ENCODE measurements at places on chromosomes 7 and 10.

DNA sequence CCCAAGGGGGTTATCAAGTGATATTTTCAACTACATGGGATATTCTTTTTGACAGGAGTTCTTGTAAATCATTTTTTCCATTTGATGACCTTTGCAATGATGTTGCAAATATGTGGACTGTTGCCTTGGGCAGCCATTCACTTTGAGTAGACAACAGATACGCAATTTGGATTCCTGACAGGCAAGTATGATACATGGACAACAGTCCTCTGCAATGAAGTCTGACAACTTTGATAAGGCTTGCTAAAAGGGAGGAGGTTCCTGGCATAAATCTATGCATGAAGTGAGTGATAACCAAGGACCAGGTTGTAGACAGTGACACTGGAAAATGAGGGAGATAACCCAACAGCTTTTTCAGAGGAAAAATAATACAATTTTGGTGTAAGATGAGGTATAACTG, 17.7 kb downstream of the LRRD1 start:
- peaks cover 32% of the 10 kb centered on the region for H3K27me3 ChIP-seq
- no peak overlapping the region for H3K27ac ChIP-seq
- DNase-seq: no peak
- peaks cover 4% of the 10 kb centered on the region for H3K4me1 ChIP-seq
- H3K36me3 ChIP-seq: no peaks in the 10 kb centered on the region

DNA sequence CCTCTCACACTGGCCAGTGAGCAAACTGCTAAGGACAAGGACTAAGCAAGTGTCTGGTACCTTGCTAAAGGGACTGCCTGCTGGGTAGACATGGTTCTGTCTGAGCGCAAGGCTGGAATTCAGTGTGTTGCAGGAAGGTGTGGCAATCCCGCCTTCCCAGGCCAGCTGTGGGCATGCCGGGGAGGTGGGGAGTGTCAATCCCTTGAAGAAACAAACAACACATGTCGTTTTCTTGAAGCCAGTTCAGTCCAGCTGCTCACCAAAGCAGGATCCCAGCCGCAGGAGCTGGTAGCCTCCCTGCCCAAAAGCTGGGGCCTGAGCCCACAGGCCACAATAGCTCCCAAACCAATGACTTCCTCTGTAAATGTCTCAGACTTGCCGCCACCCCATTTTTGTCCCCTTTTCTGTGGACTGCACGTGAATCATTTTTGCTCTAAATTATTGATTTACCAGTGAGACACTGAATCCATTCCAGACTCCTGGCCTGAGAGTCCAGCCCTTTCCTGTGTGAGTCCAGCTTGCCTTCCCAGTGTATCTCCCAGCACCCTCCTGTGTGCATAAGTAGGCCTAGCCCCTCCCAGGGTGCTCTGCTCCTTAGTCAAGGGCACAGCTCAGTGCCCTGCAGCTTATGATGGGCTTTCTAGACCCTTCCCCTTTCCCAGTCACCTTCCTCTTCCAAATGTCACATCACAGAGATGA, 166.8 kb downstream of the RGS10 start:
- H3K36me3 ChIP-seq: peaks cover 5% of the 10 kb centered on the region
- H3K4me1 ChIP-seq: peaks cover 6% of the 10 kb centered on the region
- H3K27me3 ChIP-seq: no peaks in the 10 kb centered on the region
- DNase-seq: no peak
- H3K27ac ChIP-seq: no peak overlapping the region

DNA sequence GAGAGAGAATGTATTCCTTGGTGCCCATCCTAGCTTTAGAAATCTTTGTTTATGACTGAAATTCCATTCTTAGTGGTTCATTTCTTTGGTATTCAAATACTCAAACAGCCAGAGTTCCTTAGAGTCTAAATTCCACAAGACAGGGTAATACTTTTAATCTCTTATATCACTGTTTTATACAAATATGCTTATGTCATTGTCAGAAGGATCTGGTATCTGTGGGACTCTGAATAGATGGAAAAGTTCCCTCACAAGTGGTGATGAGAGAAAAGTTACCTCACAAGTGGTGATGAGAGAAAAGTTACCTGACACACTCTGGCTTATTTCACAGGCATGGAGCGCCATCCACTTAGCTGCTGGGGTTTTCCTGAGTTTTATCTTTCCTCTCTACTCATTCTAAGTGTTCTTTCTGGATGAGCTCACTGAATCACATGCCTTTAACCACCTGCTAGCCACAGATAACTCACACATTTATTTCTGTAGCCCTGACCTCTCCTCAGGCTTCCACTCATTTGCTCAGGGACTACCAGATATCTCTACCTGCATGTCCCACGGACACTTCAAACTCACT, 784.0 kb downstream of the SUGCT start:
- H3K36me3 ChIP-seq: no peaks in the 10 kb centered on the region
- H3K27ac ChIP-seq: no peak overlapping the region
- H3K27me3 ChIP-seq: no peaks in the 10 kb centered on the region
- no peak for DNase-seq

DNA sequence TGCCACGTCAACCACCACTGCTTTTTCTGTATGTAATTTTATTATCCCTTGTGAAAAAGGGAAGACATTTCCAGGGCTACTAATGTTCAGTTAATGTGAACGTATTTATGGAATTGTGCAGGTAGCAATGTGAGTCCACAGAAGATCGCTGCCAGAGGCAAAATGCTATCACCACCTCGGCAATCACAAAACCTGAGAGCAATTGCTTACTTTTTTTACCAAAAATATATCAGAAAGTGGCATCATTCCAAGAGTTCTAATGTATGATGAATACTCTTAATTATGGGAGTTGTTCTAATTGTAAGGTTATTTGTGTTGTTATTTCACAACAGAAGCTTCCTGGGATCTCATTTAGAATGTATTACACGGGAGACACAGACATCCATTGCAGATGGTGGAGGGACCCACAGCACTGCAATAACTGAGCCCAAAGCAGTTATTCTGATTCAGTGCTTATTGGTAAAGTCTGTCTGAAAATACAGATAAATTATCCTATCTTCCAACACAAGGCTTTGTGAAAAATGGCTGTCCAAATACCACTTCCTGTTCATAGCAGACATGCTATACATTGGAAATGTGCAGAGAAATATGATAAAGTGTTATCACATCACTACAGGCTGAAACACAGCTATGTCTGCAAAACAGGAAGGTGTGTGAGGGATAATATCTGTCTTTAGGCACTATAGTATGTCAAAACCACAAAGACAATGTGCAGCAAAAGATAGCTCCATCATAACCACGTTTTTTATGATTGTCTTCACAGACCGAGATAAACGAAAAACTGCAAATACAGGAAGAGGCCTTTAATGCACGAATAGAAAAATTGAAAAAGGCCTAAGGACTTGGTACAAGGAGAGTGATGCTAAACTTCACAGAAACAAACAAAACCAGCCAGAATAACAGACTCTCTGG, 102.7 kb downstream of the CABCOCO1 start:
- H3K4me1 ChIP-seq: peaks cover 51% of the 10 kb centered on the region
- H3K4me3 ChIP-seq: peak overlapping the region; percentile 11
- peaks cover 21% of the 10 kb centered on the region for H3K36me3 ChIP-seq
- H3K27me3 ChIP-seq: no peaks in the 10 kb centered on the region
- DNase-seq: no peak

GRCh38 chr7:151905353-151905752, 28.4 kb upstream of the PRKAG2 start:
- no peaks in the 10 kb centered on the region for H3K36me3 ChIP-seq
- peaks cover 26% of the 10 kb centered on the region for H3K27me3 ChIP-seq
- no peak overlapping the region for H3K27ac ChIP-seq
- H3K4me3 ChIP-seq: no peak overlapping the region
- H3K4me1 ChIP-seq: no peaks in the 10 kb centered on the region
- no peak for DNase-seq

GRCh38 chr10:35074266-35074665, 15.9 kb downstream of the CUL2 start:
- H3K36me3 ChIP-seq: peaks cover 24% of the 10 kb centered on the region
- no peak overlapping the region for H3K4me3 ChIP-seq
- DNase-seq: no peak
- H3K27me3 ChIP-seq: no peaks in the 10 kb centered on the region

DNA sequence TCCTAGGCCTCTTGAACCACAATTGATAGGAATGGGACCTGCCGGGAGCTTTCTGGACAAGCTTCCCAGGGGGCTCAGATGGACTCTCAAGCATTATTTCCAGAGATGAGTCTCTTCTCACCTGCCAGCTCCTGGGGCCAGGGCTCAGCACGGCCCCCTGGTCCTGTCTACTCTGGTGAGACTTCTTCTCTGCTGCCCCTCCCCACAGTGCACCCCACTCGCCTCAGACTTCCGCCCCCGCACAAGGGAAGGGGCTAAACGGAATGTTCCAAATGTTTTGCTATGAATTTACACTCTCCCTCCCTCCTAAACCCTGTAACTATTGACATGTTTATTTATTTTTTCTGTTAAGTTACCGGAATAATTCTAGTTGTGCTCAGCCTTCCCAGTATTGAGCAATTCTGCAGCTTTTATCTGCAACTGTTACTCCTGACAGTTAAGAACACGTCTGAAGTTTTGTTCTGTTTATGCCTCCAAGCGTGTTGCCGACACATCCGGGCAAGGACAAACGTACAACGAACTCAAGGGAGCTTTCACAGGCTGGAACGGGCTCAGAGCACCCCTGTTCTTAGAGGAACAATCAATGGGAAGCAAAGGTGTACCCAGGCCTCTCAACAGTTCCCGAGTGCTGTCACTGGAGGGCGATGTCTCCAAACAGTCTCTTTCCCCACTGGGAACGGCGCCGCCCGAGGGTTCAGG, 55.2 kb downstream of the FHIP2A start:
- H3K27me3 ChIP-seq: peaks cover 20% of the 10 kb centered on the region
- H3K36me3 ChIP-seq: no peaks in the 10 kb centered on the region
- peaks cover 19% of the 10 kb centered on the region for H3K4me1 ChIP-seq
- H3K4me3 ChIP-seq: no peak overlapping the region

DNA sequence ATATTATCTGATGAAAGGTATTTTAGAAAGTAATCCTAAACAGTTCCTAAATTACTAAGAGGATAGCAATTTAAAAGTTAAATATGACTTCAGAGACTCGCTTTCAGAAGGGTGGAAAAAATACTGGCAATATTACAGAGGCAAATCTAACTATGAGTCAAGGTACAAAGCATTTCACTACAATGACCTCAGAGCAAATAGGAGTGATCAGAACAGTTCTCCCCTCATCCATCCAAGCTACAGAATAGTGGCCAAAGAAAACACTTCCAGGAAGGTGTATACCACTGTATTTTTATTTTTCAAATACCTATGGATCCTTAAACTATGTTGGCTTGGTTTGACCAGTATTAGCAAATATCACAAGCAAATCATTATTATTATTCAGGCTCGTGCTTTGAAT, 112.8 kb upstream of the ODAD2 start:
- H3K4me3 ChIP-seq: no peak overlapping the region
- H3K27me3 ChIP-seq: no peaks in the 10 kb centered on the region
- H3K27ac ChIP-seq: no peak overlapping the region
- H3K4me1 ChIP-seq: no peaks in the 10 kb centered on the region
- no peaks in the 10 kb centered on the region for H3K36me3 ChIP-seq

- H3K27me3 ChIP-seq: peaks cover 23% of the 10 kb centered on the region
- H3K4me1 ChIP-seq: peaks cover 9% of the 10 kb centered on the region
- H3K4me3 ChIP-seq: no peak overlapping the region
Measured at GRCh38 chr7:106152313-106152665, 40.2 kb upstream of the SYPL1 start.

GRCh38 chr10:47113907-47114500, 186.0 kb upstream of the GDF10 start:
- no peak overlapping the region for H3K4me3 ChIP-seq
- H3K27me3 ChIP-seq: peaks cover 20% of the 10 kb centered on the region
- no peak for DNase-seq
- H3K4me1 ChIP-seq: peaks cover 5% of the 10 kb centered on the region
- no peaks in the 10 kb centered on the region for H3K36me3 ChIP-seq
- no peak overlapping the region for H3K27ac ChIP-seq
